ENCODE measurements at places on chromosomes 7 and 10.

GRCh38 chr7:39265641-39266591 is 288.2 kb downstream of the POU6F2 start:
- DNase-seq = no peak

GRCh38 chr7:132354527-132354926 is 221.7 kb downstream of the PLXNA4 start:
- no peak for DNase-seq

DNA sequence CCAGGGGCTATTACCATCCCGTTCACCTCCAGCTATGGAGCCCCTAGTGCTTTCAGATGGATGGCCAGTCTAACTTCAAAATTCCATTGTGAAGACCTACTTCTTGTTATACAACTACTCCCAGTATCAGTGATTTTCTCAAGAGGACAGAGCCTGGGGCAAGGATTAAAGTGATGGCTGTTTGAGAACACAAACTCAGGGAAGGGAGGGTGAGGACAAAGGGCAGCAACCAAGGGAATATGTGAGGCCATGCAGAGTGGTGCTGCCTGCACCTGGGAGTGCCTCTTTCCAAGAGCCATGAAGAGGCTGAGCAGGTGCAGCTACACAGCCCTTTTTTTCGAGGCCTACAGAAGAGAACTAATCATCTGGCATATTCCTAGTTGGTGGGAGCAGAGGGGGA is 303.5 kb upstream of the BMPER start:
- no peak for DNase-seq

DNA sequence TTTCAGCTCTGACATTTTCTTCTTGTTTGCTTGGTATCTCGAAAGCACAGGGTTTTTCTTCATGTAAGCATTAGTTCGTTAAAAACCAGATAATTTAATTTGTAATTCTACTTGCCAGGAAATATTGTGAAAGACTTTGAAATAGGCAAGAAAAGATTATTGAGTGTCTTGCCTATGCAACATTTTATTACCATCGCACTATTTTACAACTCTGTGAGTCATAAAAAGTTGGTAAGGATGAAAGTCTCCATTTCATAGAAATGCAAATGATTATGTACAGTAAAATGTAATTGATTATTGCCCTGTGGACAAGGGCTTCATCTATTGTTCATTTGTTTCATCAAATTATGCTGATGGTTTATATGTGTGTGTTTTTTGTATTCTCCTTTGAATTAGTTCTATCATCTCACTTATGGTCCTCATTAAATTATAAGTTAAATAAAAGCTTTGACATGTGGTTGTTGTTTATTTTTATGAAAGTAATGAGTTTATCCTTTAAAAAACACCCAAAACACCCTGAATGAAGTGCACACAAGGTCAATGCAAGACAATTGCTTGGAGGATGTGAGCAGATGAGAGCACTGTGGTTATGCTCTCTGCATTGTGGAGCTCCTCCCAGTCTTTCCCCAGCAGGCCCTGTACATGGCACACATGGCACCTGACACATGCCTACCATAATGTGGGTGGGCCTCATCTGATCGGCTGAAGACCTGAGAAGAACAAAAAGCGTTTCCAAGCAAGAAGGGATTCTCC is 230.8 kb downstream of the CXCL12 start:
- DNase-seq = no peak

DNA sequence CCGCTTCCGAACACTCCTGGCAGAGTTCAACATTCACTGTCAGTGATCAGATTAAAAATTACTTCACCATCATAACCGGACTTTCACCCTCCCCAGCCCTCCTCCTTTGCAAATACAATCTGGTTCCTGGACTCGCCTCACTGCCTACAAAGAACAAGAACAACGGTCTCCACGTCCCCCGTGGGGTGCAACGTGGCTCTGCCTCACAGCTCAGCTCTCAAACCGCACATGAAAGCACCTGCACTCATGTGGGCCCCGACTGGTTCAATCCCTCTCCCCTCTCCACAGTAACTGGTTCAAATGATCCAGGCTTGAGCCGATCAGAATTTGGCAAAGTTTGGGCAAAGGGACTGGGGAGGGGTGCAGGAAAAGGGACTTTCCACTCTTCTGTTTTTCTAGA is 21.0 kb downstream of the ASB13 start:
- no peak for DNase-seq

GRCh38 chr10:47441938-47442337 is 42.0 kb downstream of the ANXA8 start:
- no peak for DNase-seq

DNA sequence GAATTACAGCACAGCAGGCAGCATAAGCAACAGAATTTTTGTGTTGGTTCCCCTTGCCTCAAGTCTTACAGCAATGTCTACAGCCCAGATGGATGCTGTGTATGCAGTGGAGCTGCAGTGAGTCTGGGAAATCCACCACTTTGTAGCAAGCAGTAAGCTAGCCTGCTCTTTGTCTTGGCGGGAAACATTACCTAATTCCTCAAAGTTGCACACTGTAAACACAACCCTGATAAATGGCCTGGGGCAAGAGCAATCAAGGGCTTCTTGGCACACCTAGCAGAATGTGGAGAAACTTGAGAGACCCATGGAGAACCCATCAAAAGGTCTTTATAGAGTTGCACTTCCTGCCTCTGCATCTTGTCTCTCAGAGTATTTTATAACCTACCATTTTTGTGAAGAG is 102.0 kb upstream of the FOXP2 start:
- DNase-seq = no peak

DNA sequence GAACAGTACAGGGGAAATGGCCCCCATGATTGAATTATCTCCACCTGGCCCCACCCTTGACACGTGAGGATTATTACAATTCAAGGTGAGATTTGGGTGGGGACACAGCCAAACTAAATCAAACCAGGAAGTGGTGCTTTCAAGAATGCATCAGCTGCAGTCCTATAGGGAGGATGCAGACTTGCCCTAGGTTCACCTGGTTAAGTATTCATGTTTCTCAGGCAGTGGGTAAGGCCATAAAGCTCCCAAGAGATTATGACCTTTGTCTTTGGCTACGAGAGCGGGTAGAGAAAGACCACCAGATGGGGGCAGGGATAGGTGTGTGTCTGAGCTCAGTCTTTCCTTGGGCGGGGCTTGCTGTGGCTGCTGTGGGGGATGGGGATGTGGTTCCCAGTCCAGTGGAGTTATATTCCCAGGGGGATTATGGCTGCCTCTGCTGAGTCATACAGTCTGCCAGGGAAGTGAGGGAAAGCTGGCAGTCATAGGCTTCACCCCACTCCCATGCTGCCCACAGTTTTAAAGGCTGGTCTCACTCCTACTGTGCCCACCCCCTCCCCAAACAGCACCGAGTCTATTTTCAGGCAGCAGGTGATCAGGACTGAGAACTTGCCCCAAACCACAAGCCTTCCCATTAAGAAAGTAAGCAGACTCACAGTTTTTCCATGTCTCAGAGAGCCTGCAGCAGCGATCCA is 8.4 kb upstream of the R3HCC1L start:
- no peak for DNase-seq

DNA sequence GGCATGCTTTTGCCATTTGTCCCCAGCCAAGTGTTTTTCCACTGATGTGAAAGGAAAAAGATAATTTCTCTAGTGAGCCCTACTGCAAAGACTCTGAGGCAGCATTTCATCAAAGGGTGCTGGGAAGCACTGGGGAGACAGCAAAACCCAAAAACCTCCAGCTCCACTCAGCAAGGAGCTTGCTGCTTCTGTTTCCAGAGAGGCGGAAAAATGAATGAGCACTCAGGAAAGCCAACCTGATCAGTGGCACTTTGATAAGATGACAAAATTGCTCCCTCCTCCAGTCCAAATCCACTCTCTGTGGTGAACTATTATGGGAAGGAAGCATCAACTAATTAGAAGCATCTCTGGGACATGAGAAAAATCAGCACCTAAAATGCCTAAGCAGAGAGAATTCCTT is 68.2 kb downstream of the ATXN7L1 start:
- no peak for DNase-seq

GRCh38 chr7:64463636-64464375 is 99.1 kb downstream of the ZNF680 start:
- DNase-seq = peak; percentile 57

GRCh38 chr10:60906411-60906810 is 37.6 kb downstream of the RHOBTB1 start:
- no peak for DNase-seq

DNA sequence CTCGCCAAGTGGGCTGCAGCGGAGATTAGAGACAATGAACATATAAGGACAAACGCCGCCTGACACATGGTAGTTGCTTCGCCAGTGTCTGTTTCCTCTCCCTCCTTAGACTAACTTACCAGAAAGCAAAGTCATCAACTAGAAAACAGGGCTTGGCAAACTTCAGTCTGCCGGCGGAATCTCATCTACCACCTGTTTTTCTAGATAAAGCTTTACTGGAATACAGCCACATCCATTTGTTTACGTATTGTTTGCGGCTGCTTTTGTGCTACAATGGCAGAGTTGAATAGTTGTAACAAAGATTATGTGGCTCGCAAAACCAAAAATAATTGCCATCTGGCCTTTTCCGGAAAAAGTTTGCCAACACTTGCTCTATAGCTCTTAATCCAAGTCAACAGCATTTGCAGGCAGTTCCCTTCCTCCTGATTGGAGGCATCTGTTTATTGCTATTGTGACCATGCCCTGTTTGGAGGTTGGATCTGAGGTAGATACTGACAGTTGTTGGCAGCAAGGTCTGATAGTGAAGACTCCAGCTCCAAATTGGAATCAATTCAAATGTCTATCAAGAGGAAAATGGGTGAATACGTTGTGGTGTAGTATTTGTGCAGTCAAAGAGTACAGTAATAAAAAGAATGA is 260.6 kb downstream of the POU6F2 start:
- DNase-seq = no peak

GRCh38 chr10:74164716-74165529 is 13.9 kb downstream of the ADK start:
- no peak for DNase-seq

GRCh38 chr7:92464515-92464914 is 13.2 kb downstream of the ERVW-1 start:
- DNase-seq = no peak

GRCh38 chr7:129843978-129844840 is 108.6 kb downstream of the UBE2H start:
- no peak for DNase-seq

DNA sequence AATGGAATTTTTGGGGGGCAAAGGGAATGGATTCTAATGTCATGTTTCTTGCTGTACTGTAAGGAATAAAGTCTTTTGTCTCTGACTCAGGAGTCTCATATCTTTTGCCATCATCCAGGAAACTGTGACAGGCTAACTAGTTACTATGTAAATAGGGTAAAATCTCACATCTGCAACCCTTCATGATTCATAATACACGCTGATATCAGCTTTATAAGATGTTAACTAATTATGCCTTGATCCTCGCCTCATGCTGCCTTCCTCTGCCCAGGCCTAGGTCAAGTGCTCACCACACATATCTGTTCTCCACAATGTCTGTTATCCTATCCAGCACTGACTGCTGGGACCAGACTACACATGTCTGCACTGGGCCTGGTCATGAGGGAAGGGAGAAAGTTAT is 81.3 kb upstream of the CXCL12 start:
- no peak for DNase-seq

- DNase-seq = no peak
These were observed 12.3 kb downstream of the RBM17 start for GRCh38 chr10:6101181-6101580.

DNA sequence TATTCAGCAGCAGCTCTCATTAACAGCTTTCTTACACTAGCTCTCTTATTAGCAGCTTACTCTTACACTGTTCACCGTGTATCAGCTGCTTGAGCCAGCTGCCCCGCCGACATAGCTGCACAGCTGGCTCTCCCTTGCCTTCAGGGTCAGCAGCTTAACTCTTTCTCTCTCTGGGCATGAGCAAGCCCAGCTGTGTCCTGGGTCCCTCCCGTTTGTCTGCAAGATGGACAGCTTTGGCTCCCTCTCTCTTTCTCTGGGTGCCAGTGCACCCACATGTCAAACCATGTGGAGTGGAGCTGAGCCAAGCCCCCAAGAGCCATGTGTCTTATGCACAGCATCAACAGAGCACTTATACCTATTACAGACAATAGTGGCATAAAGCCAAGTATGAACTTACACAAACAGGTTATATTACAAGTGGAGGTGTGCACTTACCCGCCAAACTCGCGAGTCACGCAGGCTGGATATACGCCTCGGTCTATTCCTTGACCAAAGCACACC is 35.7 kb upstream of the MTPAP start:
- no peak for DNase-seq

DNA sequence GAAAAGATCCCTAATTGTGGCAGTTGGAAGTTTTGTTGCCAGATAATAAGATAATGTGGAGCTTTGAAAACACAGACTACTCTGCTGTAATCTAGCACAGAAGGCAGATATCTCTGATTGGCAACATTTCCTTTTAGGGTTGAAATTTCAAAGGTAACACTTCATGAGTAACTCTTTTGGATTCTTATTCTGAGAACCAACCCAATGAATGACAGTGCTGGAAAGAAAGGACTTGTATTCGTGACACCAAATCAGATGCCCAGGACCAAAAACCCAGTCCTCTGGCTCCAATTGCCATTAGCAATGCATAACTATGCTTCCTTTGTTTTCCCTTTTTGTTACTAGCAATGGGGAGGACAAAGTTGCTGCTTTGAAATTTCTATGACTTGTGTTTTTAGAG is 41.0 kb upstream of the ELMO1 start:
- DNase-seq = no peak

- DNase-seq = no peak
These were observed 201.0 kb downstream of the ZNF716 start for GRCh38 chr7:57651006-57651405.

- no peak for DNase-seq
These were observed 9.6 kb upstream of the STRA8 start for GRCh38 chr7:135224027-135224426.

DNA sequence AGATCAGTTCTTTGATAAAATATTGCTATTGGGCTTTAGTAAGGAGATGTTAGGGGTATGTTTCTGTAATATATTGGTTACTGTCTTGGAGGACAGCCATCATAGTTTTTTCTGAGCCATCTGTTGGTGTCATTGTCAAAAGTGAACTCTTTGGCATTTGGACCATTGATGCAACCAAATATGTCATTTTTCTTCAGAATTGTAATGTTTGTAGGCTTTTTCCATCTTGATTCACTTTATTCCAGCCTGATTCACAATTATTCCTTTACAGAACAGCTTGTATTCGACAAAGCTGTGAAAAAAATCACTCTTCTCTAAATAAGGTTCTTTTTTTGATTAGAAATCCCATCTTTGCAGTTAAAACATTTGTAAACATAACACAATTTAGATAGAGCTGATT is 37.4 kb downstream of the SMNDC1 start:
- no peak for DNase-seq

DNA sequence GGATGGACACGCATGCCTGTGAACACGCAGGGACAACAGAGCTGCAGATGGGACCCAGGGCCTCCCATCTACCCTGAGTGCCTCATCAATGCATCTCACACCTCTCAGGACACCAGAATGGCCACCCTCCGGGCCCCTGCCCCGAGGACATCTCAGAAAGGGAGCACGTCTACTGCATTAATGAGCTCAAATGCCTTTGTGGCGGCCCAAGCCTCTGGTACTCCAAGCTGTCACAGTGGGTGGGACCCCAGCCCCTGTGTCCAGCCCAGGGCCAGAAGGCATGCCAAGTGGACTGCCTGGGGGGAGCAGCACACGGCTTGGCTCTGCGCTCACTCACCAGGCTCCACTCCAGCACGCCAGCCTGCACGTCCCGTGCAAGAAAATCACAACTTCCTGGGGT is 52.0 kb downstream of the TCERG1L start:
- no peak for DNase-seq
